ENCODE measurements at places on chromosomes 2 and 18. TPM values are rescaled to one million over a fixed set of nuclear protein-coding genes. Genes with fewer than 3 reads are reported as not detected.

DNA sequence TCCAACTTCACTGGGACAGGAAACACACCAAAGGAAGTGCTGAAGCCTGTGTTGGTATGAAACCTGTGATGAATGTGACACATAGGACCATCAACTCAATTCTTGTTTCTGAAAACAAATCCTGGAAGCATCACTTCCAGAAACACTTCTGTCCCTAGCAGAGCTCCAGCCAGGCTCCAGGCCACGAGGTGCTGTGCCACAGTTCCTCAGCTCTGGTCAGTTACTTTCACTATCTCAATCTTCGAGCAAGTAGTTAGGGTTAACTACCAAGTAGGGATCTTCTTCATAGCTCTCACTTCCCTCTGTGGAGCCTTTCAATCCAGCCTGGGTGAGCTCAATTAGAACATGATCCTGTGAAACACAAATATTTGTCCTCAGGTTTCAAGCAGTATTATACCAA, 3.6 kb upstream of the LCT start:
- no peak for DNase-seq

DNA sequence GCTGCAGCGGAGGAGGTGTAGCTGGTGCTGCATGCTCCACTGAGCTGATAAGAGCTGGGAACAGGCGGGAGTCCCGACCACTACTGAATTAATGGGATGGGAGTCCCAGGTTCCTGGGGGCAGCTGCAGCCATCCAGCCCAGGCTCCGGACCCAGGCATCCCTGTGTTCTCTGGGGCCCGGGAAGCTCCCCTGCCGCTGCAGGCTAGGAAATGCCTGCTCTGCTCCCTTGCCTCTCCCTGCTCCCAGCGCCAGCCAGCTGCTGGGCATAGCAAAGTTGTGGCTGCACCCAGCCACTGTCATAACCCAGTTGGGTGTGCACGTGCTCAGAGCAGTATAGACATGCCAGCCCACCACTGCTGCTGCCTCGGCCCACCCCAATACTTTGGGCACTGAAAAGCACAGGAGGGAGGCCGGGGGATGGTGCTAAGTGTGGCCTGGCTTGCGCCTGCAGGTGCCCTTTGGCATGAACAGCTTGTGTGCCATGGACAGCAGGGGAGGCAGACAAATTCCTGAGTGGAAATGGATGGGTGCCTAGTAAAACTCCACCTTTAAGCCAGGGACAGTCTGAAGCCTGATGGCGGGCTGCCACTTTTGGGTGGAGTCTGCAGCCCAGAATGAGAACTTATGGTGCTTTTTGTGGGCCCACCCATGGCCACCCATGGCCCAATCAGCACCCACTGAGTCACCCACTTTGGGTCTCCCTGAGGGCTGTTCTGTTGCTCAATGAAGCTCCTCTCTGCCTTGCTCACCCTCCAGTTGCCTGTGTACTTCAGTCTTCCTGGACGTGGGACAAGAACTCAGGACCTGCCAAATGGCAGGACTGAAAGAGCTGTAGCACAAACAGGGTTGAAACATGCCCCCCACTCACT, 219.3 kb upstream of the TMEFF2 start:
- DNase-seq, result no peak

DSG1 gene
- 2.6 TPM for total RNA-seq

- DNase-seq, result no peak
These were observed 104.0 kb downstream of the ACAA2 start for GRCh38 chr18:49709347-49709690.

DNA sequence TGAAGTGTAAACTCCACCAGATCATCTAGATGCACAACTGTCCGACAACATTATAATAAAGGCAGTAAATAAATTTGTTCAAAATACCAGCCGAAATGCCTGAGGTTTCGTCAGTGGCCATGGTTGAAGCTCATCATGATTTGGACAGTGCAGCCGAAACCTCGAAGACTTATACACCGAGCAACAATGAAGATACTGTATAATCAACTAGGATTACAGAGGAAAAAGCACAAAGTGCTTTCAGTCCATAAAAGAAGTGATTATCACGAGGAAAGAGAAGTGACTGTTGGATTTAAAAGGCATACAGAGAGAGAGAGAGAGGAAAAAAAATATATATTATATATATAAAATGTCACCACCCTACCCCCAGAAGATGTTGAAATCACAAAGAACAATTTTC, 52.0 kb upstream of the GALNT3 start:
- no peak for DNase-seq

AQP12A gene
- not detected for total RNA-seq

DNA sequence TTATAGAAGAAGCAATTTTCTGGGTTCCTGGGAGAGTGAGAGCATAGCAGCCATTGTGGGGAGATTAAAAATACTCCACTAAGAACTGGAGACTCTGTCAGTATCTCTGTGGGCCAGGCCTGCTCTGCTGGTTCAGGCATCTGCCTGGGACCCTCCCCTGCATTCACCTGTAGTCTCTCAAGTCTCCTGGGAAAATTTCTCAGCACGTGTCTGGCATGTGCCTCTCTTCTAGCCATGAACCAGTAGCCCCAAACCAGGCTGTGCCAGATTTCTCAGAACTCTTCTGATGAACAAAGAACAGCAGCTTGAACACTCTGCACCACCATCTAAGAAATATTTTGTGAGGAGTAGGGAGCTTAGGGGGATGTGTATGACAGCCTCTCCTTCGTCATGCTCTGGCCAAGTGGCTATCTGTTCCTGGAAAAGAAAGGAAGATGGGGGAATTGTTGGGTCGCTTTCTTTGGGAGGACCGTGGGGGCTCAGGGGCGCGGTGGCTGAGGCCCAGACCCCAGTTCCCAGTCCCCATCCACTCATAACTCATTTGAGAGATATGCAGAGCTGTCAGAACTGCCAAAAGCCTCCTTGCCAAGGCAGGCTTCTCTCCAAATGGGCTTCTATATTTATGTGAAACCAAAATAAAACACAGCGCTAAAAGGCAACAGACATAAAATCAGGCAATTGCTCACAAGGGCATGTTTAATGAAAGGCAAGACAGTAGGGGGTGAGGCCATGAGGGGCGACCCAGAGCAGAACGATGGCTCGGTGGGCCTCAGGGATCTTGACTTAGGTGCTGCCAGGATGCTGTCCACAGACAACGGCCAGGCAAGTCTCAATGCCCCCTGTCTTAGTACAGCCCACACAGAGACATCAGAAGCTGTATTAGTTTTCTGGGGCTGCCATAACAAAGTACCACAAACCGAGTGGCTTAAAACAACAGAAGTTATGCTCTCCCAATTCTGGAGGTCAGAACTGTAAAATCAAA, 114.7 kb upstream of the TNP1 start:
- DNase-seq, result no peak

ZC3H8 gene
- total RNA-seq, result 17.0 TPM

- DNase-seq, result no peak
These were observed 14.3 kb upstream of the PPP3R1 start for GRCh38 chr2:68266655-68267054.

Measured in breast epithelium (tissue), 4 donors.